ENCODE measurements at places on chromosomes 1 and 21. TPM values are rescaled to one million over a fixed set of nuclear protein-coding genes. Genes with fewer than 3 reads are reported as not detected.

GRCh38 chr1:103387898-103388297, 137.6 kb upstream of the RNPC3 start:
- no peak overlapping the region for H3K4me3 ChIP-seq
- H3K27me3 ChIP-seq = no peaks in the 10 kb centered on the region
- H3K4me1 ChIP-seq = no peaks in the 10 kb centered on the region
- H3K36me3 ChIP-seq = no peaks in the 10 kb centered on the region
- no peak for DNase-seq

- no peaks in the 10 kb centered on the region for H3K27me3 ChIP-seq
- peaks cover 27% of the 10 kb centered on the region for H3K4me1 ChIP-seq
- H3K36me3 ChIP-seq = no peaks in the 10 kb centered on the region
- no peak overlapping the region for H3K4me3 ChIP-seq
Measured at GRCh38 chr1:89129911-89130310, 4.0 kb upstream of the GBP2 start.

TRIM46 gene
- 0.04 TPM for total RNA-seq

DNA sequence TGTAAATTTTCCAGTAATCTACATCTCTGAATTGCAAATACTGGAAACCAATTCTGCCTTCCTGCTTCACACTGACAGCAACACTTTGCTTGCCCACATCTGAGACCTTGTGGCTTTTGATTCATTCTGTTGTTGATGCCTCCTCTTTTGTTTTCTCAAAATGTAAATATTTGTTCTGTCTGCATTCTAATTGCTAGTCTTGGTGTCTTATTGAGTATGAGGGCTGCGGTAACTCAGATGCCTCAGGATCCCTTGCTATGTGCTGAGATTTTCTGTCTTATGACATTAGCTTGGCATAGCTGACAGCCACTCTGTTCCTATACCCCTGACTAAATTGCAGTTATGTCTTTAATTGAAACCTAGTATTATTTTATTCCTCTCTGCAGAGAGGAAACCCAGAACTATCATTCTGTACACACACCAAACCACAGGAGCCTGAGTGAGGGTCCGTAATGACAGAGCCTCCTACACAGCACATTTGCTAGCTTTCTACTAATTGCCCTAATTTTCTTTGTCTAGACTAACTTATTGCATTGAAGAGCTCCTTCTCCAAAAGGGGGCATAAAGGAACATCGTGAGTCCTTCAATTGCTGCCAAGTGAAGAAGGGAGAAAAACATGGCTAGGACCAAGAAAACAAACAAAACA, 72.1 kb downstream of the GREM2 start:
- no peak overlapping the region for H3K27ac ChIP-seq
- no peaks in the 10 kb centered on the region for H3K4me1 ChIP-seq
- no peaks in the 10 kb centered on the region for H3K36me3 ChIP-seq
- no peak overlapping the region for H3K4me3 ChIP-seq

DNA sequence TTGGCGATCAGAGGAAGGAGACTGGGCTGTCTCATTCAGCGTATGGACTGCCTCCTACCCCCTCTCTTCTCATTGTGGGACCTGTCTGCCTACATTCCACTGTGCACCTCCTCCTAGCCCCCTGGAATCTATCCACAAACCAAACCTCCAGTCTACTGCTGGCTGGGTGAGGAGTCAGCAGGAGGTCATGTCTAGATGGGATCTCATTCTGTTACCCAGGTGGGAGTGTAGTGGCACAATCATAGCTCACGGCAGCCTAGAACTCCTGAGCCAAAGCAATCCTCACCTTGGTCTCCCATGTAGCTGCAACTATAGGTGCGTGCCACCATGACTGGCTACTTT, 18.0 kb upstream of the TTC22 start:
- H3K27ac ChIP-seq = no peak overlapping the region
- no peak for DNase-seq
- no peak overlapping the region for H3K4me3 ChIP-seq
- H3K27me3 ChIP-seq = peaks cover 35% of the 10 kb centered on the region
- no peaks in the 10 kb centered on the region for H3K36me3 ChIP-seq

- no peak for DNase-seq
- H3K27ac ChIP-seq = no peak overlapping the region
- H3K27me3 ChIP-seq = no peaks in the 10 kb centered on the region
- peaks cover 36% of the 10 kb centered on the region for H3K4me1 ChIP-seq
- H3K36me3 ChIP-seq = peaks cover 7% of the 10 kb centered on the region
- no peak overlapping the region for H3K4me3 ChIP-seq
Measured at GRCh38 chr1:110005971-110006370, 21.4 kb downstream of the AHCYL1 start.

- H3K4me3 ChIP-seq = peak overlapping the region; percentile 69
- H3K36me3 ChIP-seq = no peaks in the 10 kb centered on the region
- H3K4me1 ChIP-seq = peaks cover 7% of the 10 kb centered on the region
Measured at GRCh38 chr1:220528679-220529501, 954 bp downstream of the MARK1 start.

Measured in HepG2 (cell line).